NCI-H1436 treated with DMSO at 0.1 percent for 48 hours (cell line): ENCODE measurements at places on chromosomes 2 and 18.
A peak's percentile ranks its signal among the peaks of the same experiment; 100 is the strongest.

- DNase-seq = no peak
Measured at GRCh38 chr18:41751161-41751560, 203.9 kb upstream of the PIK3C3 start.

DNA sequence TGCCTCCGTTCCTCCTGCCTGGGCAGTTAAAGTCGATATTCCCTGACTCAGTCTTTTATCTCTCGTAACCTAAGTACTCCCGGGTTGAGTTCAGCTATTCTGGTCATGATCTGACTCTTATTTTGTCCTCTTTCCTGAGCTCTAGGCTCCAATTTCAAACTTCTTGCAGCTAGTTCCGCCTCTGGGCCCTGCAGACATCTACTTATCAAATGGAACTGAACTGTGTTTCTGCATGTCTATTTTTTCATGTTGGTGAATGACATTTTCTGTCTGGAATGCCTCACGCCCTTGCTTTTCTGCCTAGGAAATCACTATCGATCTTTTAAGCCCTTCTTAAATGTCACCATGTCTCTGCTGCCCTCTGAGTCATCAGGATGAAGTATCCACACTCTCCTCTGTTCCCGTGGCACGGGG is 101.5 kb downstream of the VAPA start:
- DNase-seq = no peak

DNA sequence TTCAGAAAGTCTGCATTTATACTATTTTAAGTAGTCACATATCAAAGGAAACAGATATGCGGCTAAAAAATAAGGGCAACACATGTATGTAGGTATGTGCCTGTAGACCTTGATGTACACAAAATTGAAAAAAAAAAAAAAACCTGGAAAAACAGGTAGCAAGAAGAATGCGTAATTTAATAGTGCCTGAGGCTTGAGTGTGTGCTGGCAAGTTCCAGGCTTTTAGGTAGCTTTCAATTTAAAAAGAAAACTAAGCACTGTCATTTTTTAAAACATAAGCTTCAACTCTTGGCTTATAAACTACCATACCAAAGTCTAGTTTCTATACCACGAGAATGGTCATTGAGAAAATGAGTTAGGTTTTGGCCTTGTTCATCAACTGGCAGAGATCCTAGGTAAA is 72.3 kb downstream of the OTX1 start:
- no peak for DNase-seq

- DNase-seq = no peak
Measured at GRCh38 chr2:44187251-44187650, 18.6 kb downstream of the PPM1B start.

- peak; percentile 27 for DNase-seq
Measured at GRCh38 chr2:165443511-165443910, 26.0 kb upstream of the CSRNP3 start.

GRCh38 chr2:69145204-69145603 is 132.2 kb downstream of the ANTXR1 start:
- DNase-seq = no peak

GRCh38 chr2:108607706-108608301 is 73.5 kb downstream of the LIMS1 start:
- no peak for DNase-seq

GRCh38 chr2:46101557-46102220 is 195.5 kb upstream of the EPAS1 start:
- DNase-seq = no peak

- no peak for DNase-seq
Measured at GRCh38 chr2:239700686-239701345, 300.0 kb upstream of the HDAC4 start.

DNA sequence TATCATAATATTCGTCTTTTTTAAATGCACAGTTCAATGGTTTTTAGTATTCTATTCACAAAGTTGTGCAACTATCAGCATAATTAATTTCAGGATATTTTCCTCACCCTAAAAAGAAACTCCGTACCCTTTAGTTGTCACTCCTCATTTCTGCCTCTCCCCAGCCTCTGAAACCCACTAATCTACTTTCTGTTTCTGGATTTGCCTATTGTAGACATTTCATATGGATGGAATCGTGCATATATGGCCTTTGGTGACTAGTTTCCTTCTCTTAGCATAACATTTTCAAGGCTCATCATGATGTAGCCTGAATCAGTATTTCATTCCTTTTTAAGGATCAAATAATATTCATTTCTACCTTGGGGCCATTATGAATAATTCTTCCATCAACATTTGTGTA is 18.5 kb downstream of the NEURL3 start:
- DNase-seq = no peak

GRCh38 chr2:105959357-105959756 is 214.6 kb downstream of the NCK2 start:
- no peak for DNase-seq

GRCh38 chr2:109312902-109313301 is 183.9 kb downstream of the SH3RF3 start:
- no peak for DNase-seq

DNA sequence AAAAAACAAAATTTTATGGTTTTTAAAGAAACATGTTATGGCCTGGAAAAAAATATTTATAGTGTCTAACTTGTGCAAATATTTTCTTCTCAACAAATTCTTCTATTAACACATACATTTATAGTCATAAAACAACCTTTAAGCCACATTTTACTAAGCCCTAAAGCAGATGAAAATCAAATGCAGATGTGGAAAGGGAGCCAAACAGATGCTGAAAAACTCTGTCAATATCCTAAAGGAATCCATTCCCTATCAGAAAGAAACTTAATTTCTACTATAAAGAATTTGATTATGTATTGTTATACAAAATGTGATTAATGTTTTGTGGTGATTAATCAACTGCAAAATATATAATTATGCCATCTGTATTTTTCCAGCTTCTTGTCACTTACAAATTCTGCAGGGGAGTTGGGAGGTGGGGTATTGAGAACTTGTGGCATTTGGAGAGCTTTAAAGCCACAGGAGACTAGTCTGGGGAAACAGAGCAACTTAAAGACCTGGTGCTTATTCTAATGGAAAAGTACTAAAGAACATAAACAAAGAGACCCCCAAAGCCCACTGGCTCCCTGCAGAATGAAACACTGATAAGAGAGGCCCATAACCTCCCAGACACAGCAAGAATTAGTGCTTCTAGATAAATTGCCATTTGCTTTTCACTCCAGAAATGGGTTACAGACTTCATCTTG is 1721.0 kb upstream of the PIK3C3 start:
- DNase-seq = no peak

- no peak for DNase-seq
Measured at GRCh38 chr18:63106727-63107126, 212.8 kb downstream of the BCL2 start.

DNA sequence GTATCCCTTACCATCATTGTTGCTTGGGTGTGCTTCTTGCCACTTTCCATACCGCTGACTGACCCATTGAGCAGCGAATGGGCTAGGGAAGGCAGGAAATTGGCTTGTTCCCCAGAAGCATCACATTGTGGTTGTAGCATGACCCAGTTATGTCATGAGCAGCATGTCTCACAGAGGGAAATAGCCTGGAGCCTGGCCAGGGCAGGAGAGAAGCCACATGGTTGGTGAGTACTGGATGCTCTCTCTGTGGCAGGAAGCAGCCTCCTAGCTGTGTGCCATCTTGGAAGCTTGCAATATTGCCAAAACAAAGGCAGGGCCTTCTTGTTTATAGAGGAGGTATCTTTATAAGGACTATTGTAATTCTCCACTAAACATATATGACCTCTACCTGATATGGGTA is 482.6 kb downstream of the PIK3C3 start:
- no peak for DNase-seq

GRCh38 chr2:238295144-238296112 is 7.0 kb upstream of the PER2 start:
- no peak for DNase-seq

GRCh38 chr2:216536734-216537210 is 38.1 kb downstream of the RPL37A start:
- no peak for DNase-seq
